Pancreas (tissue), 10 donors: ENCODE measurements at places on chromosomes 1 and 21. TPM values are rescaled to one million over a fixed set of nuclear protein-coding genes. Genes with fewer than 3 reads are reported as not detected.

GRCh38 chr21:38351961-38352521 lies 95.2 kb downstream of the KCNJ15 start:
- no peak for DNase-seq

GCSAML gene
- total RNA-seq: not detected

- no peak for DNase-seq
Measured at GRCh38 chr21:17726047-17726829, 92.9 kb downstream of the C21orf91 start.

DNA sequence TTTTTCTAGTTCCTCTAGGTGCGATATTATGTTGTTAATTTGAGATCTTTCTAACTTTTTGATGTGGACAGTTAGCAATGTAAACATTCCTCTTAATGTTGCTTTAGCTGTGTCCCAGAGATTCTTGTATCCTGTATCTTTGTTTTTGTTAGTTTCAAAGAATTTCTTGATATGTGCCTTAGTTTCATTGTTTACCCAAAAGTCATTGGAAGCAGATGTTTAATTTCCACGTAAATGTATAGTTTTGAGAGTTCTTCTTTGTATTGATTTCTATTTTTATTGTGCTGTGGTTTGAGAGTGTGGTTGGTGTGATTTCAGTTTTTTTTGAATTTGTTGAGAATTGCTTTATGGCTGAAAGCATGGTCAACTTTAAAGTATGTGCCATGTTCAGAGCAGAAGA lies 319.4 kb downstream of the PTBP2 start:
- DNase-seq: no peak

GRCh38 chr1:7703321-7704213 lies 67.5 kb upstream of the VAMP3 start:
- peak; percentile 28 for DNase-seq
